ENCODE measurements at places on chromosomes 12 and 14.

DNA sequence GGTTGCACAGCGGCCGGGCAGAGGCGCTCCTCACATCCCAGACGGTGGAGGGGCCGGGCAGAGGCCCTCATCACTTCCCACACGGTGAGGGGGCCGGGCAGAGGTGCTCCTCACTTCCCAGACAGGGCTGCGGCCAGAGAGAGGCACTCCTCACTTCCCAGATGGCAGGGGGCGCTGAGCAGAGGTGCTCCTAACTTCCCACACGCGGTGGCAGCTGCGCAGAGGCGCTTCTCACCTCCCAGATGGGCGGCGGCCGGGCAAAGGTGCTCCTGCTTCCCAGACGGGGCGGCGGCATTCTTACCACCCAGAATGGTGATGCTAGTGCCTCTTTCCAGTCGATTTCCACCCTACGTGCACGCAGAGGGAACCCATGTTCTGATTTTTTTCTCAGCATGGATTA lies 304.4 kb downstream of the RGS6 start:
- DNase-seq: no peak

- no peak for DNase-seq
Measured at GRCh38 chr14:99635116-99635515, 9.8 kb upstream of the HHIPL1 start.

GRCh38 chr14:38517426-38517825 lies 261.5 kb upstream of the CLEC14A start:
- DNase-seq: no peak

- DNase-seq: no peak
Measured at GRCh38 chr14:92744198-92744597, 4.2 kb downstream of the LGMN start.

DNA sequence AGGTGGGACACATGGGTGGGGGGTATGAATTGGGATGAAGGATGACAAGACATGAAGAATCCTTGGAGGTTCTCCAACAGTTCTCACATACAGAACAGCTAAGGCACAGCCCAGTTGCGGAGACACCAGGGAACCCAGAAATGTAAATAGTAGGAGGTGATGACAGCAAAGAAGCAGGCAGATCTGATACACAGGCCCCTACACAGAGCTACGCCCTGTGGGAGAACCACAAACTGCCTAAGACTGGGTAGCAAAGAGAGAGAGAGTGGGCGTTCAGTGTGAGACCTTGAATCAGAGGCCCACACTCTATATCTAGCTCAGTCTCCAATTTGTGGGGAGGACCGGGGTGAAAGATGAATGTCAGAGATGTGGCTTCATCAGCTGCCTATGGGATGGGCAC lies 9.5 kb upstream of the NUMB start:
- no peak for DNase-seq

DNA sequence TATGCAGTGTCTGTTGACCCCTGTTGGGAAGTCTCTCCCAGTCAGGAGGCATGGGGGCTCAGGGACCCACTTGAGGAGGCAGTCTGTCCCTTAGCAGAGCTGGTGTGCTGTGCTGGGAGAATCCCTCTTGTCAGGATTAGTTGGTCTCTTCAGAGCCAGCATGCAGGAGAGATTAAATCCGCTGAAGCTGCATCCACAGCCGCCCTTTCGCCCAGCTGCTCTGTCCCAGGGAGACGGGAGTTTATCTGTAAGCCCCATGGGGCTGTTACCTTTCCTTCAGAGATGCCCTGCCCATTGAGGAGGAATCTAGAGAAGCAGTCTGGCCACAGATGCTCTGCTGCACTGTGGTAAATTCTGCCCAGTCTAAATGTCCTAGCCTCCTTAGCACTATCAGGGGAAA lies 13.1 kb upstream of the KLRC1 start:
- no peak for DNase-seq

DNA sequence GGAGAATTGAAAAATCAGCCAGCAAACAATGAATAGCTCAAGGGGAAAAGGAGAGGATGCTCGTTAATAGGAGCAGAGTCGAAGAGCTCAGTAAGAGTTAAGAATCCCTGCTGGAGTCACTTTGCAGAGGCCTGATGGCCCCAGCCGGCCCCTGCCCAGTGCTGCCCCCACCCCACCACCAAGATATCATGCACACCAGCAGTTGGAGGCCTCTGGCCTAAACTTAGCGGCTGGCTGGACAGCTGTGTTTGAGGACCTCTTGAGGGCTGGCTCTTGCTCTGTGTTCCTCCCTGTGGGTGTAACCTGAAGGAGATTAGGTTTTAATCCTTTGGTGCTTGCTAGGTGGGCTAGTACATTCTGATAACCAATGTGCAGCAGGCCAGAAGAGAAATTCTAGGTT lies 142.0 kb downstream of the PLXNC1 start:
- DNase-seq: no peak

DNA sequence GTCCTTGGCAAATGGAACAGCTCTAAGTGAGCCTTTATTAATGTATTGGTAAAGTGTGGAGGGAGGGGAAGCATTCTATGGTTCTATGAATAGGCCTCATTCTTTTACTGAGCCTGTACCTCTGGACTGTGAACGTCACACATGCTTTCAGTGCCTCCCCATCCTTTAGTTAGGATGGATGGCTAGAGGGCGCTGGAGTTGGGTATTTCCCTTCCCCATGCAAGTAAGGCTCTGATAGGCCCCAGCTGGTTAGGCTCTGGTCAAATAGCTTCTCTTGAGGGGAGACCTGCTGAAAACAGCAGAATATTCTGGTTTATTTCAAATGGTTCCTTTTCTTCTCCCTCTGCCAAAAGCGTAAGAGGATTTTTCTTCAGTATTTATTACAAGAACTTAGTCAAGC lies 860.9 kb upstream of the MDGA2 start:
- no peak for DNase-seq

DNA sequence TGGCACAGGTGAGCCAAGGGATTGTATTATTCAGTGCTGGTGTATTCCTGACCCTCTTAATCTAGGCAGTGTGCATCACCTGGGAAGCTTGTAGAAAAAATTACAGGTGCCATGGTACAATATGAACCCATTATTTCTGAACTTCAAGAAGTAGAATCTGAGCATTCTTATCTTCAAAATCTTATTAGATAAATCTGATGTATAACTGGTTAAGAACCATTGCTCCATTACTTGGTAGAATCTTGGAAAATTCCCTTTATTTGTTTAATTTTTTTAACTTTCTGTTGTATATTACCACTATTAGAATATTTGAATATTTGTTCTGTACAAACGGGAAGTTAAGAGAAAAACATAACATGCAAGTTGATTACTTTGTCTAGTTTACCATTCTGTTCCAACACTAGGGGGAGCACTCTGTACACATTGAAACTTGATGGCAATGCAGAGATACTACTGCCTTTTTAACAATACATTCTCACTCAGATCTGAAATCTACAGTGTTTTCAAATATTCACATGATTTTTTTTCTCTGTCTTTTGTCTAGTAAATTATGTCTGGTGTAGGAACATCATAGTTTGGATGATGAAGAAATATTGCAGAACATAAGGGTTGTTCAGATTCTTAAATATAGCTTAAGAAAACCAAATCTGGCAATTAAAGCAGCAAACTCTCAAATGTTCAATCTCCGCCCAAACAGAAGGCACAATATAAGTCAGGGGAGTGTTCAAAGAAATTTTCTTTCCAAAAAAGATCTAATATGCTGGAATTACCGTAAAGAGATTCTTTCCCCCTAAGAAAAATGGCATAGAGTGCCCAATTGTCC lies 196.6 kb downstream of the PCNX1 start:
- DNase-seq: peak; percentile 92

DNA sequence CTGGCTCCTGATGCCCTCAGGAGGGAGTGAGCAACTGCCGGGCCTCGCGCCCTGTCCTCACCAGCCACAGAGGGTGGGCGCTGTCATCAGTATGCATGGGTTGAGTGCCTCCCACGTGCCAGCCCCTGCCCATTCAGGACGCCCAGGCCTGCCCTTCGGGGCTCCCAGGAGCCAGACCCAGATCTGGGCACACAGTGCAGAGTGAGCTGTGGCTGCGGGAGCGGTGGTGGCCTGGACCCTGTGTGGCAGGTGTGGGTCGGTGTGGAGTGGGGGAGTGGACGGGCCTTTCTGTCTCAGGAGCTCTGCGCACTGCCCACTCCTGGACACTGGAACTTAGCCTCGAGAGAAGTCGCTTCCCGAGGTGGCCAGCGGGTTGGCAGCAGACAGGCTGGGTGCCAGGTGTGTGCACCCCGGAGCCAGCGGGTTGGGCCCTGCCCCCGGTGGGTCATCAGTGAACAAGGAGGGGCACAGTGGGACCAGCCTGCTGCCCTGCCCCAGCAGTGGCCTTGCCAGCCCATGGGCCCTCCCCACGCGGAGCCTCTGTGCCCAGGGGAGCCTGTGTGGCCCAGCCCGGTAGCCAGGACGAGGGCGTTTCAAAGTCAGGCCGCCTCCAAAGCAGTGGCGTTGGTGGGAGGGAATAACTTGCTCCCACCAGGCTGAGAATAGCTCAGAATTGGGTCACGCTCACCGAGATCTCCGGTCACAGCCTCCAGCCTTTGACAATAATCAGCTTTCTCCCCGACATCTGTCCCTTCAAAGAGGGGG lies 9.5 kb downstream of the TRMT61A start:
- DNase-seq: no peak

DNA sequence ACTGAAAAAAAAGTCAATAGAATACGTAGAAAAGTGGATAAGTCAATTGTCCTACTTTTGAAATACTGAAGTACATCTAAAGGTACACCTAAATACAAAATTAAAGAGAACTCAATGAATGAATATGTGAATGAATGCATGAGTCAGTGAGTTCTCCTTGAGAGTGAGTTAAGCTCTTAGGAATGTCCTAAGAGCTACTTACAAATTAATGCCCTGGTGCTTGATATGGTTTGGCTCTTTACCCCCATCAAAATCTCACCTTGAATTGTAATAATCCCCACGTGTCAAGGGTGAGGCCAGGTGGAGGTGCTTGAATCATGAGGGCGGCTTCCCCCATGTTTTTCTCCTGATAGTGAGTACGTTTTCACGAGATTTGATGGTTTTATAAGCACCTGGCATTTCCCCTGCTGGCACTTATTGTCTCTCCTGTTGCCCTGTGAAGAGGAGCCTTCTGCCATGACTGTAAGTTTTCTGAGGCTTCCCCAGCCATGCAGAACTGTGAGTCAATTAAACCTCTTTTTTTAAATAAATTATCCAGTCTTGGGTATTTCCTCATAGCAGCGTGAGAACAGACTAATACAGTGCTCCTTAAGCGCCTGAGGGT lies 192.2 kb upstream of the ARHGAP5 start:
- no peak for DNase-seq

DNA sequence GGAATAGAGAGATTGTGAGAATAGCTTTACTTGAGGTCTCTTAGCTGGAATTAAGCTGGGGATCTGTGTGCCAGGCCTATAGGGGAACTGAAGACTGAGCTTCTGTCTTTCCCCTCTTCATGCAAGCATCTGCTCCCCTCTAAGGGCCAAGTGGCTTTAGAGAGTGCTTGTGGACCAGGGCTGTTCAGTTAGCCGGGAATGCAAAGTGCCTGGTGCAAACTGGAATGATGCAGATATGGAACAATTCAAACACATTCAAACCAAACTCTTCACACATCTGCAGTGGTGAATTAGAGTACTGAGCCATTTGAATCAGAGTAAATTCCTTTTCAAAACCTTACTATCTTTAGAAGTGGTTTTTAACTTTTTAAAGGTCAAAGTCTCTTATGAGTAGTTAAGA lies 99.0 kb downstream of the LIN7A start:
- no peak for DNase-seq

DNA sequence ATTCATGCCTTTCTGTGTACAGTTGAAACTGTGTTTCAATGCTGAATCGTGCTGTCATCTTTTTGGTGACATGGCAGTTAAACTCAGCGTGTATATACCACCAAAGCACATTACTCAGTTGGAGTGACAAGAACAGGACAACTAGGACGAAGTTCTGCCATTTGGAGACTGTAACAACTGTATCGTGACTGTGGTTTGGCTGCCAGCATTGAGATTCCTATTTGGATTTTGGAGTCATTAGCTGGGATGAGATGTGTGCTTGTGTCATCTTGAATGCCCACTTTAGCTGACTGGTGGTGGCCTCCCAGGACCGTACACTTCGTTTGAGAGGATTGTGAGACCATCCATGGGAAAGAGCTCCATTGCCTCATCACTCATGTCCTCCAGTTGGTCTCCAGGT lies 42.9 kb downstream of the FBXL14 start:
- no peak for DNase-seq

- DNase-seq: no peak
Measured at GRCh38 chr14:86530457-86530856, 1000.5 kb downstream of the FLRT2 start.

DNA sequence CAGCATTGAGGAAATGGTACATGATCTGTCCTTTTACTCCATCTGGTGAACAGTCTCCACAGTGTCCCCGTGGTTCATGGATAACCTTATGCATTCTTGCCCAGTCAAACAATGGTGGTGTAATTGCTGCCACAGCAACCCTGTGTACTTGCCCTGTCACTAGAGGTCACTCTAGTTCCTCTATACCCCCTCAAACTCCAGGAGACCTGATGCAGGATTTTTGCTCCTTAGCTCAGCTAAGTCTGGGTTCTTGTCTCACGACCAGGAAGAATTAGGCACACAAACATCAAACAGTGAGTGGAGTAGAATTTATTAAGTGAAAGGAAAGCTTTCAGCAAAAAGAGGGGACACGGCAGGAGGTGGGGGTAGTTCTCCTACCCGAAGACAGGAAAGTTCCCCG lies 24.7 kb upstream of the EEA1 start:
- DNase-seq: no peak

GRCh38 chr14:20624495-20625070 lies 16.9 kb downstream of the OR6S1 start:
- no peak for DNase-seq

GRCh38 chr14:84749191-84749955 lies 780.6 kb upstream of the FLRT2 start:
- no peak for DNase-seq

- DNase-seq: no peak
Measured at GRCh38 chr12:75564852-75565251, 53.4 kb upstream of the KRR1 start.

- no peak for DNase-seq
Measured at GRCh38 chr12:122106843-122107242, 28.3 kb downstream of the MLXIP start.

GRCh38 chr14:89607453-89607852 lies 190.4 kb upstream of the FOXN3 start:
- no peak for DNase-seq

DNA sequence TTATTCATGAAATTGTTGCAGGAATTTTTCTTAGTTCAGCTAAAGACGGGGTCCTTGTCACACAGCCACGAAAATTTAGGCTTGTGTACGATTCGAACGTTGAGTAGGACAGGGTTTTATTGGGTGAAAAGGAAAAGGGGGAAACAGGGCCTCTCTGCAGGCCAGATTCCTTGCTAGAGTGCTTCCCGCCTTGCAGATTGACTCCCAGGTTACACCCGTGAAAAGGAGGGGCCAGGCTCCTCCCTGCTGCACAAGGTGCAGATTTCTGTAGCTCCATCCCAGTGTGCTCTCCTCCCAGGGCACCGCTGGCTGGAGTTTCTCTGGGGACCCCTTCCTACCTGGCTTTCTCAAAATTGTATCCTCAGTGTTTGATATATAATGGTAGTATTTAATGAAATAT lies 221.5 kb downstream of the ERC1 start:
- DNase-seq: no peak

DNA sequence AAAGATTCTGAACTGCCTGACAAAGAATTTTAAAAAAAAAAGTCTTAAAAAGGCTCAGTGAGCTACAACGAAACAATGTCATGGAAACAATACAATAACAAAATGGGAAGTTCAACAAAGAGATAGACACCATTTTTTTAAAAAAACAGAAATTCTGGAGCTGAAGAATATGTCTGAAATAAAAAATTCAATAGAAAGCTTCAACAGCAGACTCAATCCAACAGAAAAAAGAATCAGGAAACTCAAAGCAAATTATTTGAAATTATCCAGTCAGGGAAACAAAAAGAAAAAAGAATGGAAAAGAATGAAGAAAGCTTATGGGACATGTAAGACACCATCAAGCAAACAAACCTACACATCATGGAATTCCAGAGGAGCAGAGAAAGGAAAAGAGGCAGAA lies 118.5 kb upstream of the LGR5 start:
- DNase-seq: no peak
